Stimulated activated CD4-positive, alpha-beta T cell treated with anti-CD3 and anti-CD28 coated beads, Interleukin-15, amount 100 ng/mL, for 48 hours (primary cell): ENCODE measurements at places on chromosomes 13 and 19.

GRCh38 chr13:49253310-49253709 lies 5.6 kb downstream of the CDADC1 start:
- no peak for DNase-seq

GRCh38 chr13:112648966-112649690 lies 40.7 kb upstream of the ATP11A start:
- DNase-seq = no peak

GRCh38 chr19:16398530-16399249 lies 73.1 kb downstream of the EPS15L1 start:
- no peak for DNase-seq

GRCh38 chr19:7905268-7905667 lies 1.6 kb downstream of the MAP2K7 start:
- no peak for DNase-seq

DNA sequence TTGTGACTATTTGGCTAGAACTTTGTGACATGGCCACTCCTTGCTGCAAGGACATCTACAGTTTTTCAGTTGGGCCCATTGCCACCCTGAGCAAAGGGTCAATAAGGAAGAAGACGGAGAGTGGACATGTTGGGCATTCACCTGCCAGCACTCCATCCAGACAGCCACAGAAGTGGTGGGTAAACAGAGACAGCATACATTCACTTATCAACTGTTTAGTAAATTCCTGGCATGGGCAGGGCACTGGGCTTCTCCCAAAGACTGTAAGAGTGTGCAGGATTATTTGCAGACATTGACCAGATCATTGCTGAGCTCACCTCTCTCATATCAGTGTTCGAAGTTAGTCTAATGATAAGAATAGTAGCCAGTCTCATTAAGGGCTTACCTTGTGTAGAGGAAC lies 29.2 kb downstream of the SIPA1L3 start:
- DNase-seq = no peak

GRCh38 chr19:42401365-42402303 lies 11.5 kb upstream of the CNFN start:
- peak; percentile 48 for DNase-seq

DNA sequence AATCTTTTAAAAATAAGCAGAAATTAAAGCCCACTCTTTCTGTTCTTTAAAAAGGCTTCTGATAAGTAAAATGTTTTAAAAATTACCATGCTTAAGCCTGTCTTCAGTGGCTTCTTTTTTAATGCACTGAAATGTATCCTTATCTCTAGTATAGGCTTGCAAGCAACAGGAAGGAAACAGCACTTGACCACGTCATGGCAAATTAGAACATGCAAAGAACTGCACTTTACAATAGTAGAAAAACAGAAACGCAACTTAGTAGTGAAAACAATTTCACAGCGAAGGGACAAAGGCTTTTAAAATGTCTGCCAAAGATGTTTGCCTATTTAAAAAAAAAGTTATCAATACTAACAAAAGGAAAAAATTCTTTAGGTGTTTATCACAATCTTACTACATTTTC lies 36.3 kb downstream of the ELF1 start:
- DNase-seq = peak; percentile 34

GRCh38 chr19:5142725-5143097 lies 173.8 kb downstream of the KDM4B start:
- no peak for DNase-seq

GRCh38 chr13:32976912-32977311 lies 39.3 kb upstream of the KL start:
- DNase-seq = no peak

GRCh38 chr13:30618186-30618929 lies 638 bp downstream of the USPL1 start:
- no peak for DNase-seq

DNA sequence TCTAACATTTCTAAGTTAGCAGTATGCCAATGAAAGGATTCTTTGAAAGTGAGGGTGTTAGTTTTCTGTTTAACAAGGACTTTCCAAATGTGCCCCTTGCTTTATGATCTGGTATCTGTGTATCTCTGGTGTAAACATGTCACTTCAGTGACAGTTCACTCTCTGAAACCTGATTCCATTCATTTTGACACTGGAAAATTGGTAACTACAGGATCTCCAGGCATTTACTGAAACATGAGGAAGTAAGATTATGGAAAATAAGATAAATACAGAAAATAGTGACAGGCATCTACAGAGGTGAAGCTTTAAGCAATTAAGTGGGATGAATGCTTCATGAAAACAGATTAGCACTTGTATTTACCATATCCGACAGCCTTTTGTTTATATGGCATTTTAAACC lies 101.6 kb upstream of the MYO16 start:
- no peak for DNase-seq

GRCh38 chr19:28387507-28387906 lies 825.4 kb downstream of the UQCRFS1 start:
- DNase-seq = no peak

GRCh38 chr13:46858776-46859175 lies 38.1 kb downstream of the HTR2A start:
- DNase-seq = no peak

- DNase-seq = no peak
Observed at GRCh38 chr19:10037367-10037766, 24.1 kb downstream of the RDH8 start.

GRCh38 chr13:37995092-37995491 lies 125.5 kb upstream of the TRPC4 start:
- no peak for DNase-seq

DNA sequence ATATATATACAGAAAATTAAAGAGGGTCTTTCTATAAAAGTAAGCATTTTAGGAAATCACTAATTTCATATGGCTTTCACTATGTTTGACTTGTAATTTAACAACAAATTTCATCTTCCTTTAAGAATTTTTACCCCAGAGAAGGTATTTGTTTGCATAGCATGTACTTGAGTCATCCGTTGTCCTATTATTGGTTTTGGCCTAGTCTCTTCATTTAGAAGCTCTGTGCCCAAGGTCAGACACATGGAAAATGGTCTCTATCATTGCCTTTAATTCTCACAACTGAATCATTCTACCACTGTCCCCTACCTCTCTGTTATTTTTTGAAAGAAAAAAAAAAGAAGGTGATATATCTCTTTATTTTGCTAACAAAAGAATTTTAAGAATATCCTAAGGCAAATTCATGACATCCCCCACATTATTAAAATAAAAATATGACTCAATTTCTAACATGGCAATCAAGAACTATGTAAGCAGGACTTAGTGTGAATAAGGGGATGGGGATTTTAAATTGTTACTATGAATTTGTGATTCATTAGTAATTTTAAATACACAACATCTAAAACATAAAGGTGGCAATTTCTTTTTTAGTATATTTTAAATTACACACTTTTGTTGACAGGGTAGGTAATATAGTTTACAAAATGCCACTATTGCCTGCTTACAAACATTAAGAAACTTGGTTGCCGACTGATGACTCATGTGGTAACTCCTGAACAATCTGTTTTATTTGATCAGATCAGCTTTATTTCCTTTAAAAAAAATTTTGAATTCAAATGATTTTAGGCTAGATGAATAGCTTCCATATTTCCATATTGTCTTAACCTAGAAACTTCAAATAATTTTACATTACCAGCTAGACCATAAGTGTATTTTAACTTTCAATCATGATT lies 13.9 kb downstream of the SLITRK5 start:
- DNase-seq = no peak

GRCh38 chr13:113448545-113448884 lies 4.8 kb downstream of the ADPRHL1 start:
- no peak for DNase-seq

GRCh38 chr13:45280751-45281634 lies 60.0 kb downstream of the TPT1 start:
- peak; percentile 53 for DNase-seq

- no peak for DNase-seq
Observed at GRCh38 chr13:63636316-63636993, 2220.8 kb upstream of the PCDH20 start.

GRCh38 chr13:95552539-95553441 lies at the start of gene CLDN10:
Gene CLDN10, plus strand, starts transcription at chr13:95552720. Its CDS starts 34 bp downstream, at chr13:95552754.
- no peak for DNase-seq

DNA sequence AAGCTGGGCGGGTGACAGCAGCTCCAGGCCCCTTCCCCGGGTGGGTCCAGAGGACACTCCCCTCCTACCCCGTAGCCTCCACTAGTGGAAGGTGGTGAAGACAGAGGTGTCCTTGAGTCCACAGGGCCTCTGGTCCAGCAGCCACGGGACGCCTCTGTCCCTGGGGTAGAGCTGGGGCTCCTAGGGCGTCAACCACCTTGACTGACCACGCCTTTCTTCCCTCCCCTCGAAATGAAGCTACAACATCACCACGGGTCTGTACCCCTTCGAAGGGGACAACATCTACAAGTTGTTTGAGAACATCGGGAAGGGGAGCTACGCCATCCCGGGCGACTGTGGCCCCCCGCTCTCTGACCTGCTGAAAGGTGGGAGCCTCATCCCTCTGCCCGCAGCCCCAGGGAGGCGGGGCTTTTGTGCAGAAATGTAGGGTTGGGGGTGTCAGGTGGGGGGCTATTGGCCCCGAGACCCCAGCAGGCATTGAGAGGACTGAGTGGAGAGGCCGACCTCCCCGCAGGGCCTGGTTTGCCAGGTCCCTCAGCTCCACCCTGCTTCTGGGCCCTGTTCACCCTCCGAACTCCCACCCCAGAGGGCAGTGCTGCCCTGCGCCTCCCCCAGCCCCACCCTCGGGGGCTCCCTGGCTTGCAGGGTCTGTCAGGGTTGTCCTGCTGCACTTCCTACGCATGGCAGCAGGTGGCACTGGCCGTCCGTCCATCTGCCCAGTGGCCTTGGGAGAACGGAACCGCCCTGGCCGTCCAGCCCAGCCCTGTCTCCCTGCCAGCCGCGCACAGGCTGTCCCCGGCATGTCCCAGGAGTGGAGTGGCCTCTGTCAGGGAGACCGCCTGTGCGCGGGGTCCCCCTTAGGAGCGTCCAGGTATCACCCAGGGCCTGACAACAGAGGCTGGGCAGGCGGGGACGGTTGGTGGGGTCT lies 15.7 kb downstream of the STK11 start:
- no peak for DNase-seq

DNA sequence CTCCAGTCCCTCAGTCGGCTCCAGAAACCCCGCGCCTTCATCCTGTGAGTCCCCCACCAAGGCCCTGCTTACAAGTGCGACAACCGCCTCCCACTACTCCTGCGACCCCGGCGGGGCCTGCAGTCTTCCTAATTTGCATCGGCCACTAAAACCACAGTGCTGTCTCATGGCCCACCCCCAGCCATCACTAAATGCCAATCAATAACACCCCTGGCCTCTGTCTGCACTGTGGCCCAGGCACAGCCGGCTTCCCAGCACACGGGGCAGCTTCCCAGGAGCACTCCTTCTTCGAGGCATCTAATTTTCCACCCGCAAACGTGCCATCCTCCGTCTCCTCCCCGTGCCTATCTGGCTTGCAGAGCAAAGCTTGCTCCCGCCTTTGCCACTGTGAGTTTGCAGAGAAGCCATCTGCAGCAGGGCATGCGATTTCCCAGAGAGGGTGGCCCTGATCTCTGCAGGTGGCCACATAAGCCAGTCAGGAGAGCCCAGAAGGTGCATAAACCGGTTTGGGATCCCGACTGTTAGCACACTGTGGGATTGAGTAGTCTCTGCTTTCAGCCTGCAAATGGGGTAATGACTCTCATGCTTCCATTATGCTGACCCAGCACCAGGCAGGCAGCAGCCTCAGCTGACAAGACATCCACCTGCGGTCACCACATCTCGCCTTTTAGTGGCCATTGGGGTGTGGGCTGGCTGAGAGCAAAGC lies 34.0 kb upstream of the USE1 start:
- DNase-seq = no peak

DNA sequence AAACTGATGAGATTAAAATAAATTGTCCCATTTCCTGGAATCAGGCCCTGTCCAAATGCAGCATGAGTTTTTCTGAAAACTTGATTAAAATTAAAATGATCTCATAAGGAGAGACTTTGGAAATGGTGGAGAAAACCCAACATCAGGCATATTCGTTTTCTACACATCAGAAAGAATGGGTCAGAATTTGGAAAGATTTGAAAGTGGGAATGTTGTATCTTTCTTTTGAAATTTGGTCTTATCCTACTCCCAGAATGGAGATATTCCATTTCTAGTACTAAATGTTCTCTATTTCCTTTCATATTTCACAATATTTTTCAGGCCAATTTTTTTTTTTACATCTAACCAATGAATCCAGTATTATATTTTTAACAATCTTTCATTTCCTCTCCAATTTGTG lies 223.9 kb upstream of the RXFP2 start:
- no peak for DNase-seq

DNA sequence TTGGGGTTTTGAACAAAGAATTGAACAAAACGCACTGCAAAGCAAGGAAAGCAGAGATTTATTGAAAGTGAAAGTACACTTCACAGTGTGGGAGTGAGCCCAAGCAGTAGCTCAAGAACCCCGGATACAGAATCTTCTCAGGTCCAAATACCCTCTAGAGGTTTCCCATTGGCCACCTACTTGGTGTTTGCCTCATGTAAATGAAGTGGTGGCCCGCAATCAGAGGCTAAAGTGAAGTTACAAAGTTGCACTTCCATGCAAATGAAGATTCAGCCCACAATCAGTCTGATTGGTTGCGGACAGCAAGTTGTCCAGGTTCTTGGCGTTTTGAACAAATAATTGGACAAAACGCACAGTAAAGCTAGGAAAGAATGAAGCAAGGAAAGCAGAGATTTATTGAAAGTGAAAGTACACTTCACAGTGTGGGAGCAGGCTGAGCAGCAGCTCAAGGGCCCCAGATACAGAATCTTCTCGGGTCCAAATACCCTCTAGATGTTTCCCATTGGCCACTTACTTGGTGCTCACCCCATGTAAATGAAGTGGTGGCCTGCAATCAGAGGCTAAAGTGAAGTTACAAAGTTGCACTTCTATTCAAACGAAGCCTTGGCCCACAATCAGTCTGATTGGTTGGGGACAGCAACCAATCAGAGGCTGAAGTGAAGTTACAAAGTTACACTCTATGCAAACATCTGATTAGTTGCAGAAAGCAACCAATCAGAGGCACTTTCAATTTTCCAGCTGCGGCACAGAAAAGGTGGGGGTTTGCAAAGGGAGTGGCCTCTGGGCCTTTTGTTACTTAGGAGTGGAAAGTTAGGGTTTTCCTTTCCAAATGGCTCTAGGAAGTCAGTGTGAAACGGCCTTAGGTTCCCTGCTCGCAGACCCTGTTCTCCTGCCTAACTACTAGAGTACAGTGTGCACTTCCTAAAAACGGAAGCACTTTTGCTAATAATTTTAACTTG lies 4.8 kb upstream of the TM9SF2 start:
- DNase-seq = peak; percentile 62

DNA sequence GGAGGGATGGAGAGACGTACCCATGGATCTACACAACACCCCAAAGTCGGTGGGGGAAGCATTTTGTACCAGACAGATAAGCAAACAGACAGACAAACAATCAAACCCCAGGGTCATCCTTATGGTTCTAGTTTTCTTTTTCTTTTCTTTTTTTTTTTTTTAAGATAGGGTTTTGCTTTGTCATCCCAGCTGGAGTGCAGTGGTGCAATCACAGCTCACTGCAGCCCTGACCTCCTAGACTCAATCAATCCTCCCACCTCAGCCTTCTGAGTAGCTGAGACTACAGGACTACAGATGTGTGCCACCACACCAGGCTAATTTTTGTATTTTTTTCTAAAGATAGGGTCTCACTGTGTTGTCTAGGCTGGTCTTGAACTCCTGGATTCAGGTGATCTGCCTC lies 17.9 kb upstream of the FBL start:
- DNase-seq = no peak
